ENCODE measurements at places on chromosomes 5 and 9.

GRCh38 chr5:55582256-55582655 is 47.5 kb upstream of the PLPP1 start:
- DNase-seq = no peak

GRCh38 chr9:99018653-99019052 is 74.9 kb downstream of the COL15A1 start:
- DNase-seq = no peak

DNA sequence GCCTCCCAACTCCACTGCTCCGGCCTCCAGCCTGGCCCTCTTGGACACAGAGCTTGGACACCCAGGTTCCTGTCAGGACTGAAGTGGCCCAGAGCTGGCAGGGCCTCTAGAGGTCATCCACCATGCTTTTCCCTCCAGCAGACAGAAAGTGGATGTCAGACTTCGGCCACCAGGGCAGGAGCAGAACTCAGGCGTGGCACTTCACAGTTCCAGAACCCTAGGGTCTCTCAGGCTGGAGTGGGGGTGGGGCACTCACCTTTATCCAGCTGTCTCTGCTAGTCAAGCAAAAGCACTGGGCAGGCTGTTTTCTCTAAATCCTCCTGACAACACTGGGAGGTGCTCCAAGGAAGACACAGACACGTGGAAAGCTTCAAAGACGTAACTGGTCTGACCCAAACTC is 35.6 kb upstream of the N4BP3 start:
- DNase-seq = no peak

DNA sequence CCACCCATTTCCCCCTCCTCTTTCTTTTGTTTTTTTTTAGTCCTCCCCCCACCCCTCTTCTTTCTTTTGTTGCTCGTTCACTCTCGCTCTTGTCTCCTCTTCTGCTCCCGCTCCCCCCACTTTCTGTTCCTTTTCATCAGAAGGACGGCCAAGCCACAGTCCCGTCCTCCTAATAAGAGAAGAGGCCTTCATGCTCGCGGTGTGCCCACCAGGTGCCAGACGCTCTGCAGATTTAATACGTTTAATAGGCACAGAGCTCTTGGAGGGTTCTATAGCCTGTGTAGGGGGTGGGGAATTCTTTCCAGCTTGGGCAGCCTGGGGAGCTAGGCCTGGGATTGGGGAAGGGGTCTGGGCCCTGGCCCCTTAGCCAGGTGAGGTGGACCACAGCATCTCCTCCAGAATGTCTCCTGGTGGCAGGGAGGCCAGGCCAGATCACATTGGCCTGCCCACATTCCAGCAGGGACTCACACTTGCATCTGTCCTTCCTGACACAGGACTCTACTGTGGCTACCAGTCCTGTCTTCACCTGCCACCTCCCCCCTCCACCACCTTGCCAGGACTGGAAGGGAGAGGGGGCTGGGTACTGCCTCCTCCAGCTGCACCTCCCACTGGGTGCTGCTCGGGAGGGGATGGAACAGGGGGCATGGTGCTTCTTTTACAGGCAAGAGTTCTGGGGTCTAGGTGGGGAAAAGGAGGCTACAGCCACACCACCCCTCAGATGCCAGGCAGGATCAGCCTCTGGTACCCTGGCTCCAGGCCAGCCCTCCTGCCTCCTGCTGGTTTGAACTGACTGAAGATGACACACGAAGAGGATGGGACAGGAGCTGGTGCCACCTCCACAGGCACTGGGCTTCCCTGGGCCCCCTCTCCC is 6.1 kb upstream of the BARX1 start:
- no peak for DNase-seq
